Muscle of arm (tissue), 14 donors: ENCODE measurements at places on chromosomes 6 and 20.

- peak; percentile 74 for DNase-seq
Measured at GRCh38 chr20:25040438-25040831, 17.5 kb downstream of the ACSS1 start.

DNA sequence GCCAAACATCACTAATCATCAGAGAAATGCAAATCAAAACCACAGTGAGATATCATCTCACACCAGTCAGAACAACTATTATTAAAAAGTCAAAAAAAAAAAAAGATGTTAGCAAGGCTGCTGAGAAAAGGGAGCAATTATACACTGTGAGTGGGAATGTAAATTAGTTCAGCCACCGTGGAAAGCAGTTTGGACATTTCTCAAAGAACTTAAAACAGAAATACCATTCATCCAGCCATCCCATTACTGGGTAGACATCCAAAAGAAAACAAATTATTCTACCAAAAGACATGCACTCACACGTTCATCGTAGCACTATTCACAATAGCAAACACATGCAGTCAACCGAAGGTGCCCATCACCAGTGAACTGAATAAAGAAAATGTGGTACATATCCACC lies 213.9 kb downstream of the TTLL2 start:
- no peak for DNase-seq

- DNase-seq, result peak; percentile 14
Measured at GRCh38 chr6:5174244-5174643, 86.5 kb downstream of the LYRM4 start.

DNA sequence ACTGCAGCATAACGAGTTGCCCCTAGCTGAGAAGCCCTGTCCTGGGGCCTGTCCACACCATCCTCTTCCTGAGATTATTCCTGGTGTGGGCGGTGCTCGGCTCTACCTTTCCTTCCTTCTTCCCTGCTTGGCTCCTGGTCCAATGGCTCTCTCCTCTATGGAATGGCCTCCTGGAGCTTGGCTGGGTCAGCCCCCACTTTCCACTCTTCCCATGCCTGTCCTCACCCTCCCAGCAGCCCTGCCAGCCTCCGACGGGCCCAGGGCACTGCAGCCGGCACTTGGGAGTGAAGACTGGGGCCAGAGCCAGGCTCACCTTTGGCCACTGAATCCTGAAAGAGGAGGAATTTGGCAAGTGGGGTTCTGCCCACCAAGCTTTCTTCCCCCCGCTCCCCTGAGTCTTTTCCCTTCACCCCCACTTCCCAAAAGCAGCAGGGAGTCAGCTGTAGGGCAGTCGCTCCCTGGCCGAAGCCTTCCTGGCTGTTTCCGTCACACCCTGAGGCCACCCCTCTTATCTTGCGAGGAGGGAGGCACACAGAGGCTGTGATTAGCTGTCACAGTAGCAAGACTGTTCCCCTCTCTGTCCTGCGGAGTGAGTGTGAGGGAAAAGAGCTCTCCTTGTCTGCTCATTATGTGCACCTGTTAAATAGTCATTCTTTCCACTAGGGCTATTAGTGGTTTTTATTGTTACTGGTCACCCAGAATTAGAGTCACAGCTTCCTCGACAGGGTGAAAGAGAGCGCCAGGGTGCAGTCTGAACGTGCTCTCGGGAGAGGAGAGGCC lies 6.3 kb upstream of the CDSN start:
- DNase-seq, result no peak

GRCh38 chr6:169225887-169226286 lies 27.8 kb downstream of the THBS2 start:
- no peak for DNase-seq

DNA sequence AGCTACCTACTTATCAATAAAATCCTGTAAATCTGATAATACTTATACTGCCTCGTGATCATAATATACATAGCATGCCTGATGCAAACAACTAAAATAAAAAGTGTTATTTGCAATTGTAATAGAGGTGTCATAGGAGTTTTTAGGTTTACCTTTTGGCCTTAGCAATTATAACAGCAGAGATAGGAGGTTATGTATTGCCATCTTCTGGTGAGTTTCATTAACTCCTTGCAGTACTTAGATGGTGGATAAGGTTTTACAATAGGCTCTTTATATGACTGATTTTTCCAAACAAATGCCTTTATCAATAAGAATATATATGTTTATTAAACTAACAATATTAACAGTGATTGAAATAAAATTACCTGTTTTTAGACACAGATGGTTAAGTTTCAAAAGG lies 27.8 kb upstream of the MYCT1 start:
- DNase-seq, result peak; percentile 18

- no peak for DNase-seq
Measured at GRCh38 chr6:44561060-44561623, 173.6 kb downstream of the CDC5L start.

GRCh38 chr6:90406957-90407356 lies 110.3 kb upstream of the BACH2 start:
- no peak for DNase-seq

GRCh38 chr6:152207915-152208714 lies 400.6 kb downstream of the ESR1 start:
- no peak for DNase-seq

DNA sequence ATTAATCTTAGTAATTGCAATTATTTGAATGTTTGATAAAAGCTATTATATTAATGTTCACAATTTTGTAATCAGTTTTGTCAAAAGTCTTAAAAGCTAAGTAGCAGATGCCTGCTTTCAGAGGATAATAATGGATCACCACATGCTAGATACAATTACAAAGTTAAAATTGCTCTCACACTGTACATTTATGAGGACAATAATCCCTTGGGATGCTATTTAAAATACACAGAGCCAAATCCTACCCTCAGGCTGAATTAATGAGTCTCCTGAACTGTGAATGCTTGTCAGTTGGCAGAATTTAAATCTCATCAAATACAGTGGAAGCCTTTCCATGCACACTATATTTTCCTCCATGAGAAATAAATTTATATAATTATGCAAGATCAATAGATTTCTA lies 153.3 kb upstream of the SYNCRIP start:
- DNase-seq, result no peak

GRCh38 chr6:159916752-159917151 lies 26.0 kb downstream of the MAS1 start:
- no peak for DNase-seq

GRCh38 chr20:23166563-23166962 lies 80.4 kb upstream of the CD93 start:
- no peak for DNase-seq

DNA sequence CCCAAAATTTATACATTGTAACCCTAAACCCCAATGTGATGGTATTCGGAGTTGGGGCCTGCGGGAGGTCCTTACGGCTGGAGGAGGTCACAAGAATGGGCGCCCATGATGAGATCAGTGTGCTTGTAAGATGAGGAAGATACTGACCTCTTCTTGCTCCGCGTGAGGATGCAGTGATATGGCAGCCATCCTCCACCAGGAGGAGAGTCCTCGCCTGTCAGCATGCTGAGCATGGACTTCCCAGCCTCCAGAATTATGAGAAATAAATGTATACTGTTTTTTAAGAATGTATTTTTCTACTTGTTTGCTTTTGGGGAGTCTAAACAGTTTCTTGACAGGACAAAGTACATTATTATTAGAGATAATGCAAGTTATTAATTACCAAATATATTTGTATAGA lies 8.7 kb upstream of the SYNDIG1 start:
- DNase-seq, result no peak

GRCh38 chr20:7994809-7995208 lies 24.8 kb downstream of the TMX4 start:
- no peak for DNase-seq

DNA sequence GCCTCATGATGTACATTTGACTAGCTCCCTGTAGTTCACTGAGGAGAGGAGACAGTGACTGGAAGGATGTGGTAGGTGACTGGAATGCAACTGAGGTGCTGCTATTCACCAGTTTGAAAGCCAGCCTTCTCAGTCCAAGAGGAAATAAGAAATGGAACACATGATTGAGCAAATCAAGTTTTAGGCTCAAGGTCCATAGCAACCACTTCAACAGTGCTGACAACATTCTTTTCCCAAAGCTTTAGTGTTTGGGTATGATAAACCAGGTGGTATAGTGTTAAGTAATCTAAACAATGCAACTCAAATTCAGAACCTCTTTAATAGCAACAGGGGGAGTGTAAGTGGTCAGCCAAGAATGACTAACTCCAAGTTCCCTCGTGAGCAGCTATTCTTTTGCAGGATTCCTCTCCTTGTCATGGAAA lies 9.2 kb downstream of the ZHX3 start:
- no peak for DNase-seq

GRCh38 chr6:147430811-147431210 lies 77.7 kb upstream of the SAMD5 start:
- DNase-seq, result no peak

- DNase-seq, result no peak
Measured at GRCh38 chr6:15312500-15312899, 66.6 kb downstream of the JARID2 start.

GRCh38 chr6:41222045-41222444 lies 6.1 kb upstream of the TREML4 start:
- DNase-seq, result no peak

- DNase-seq, result no peak
Measured at GRCh38 chr20:50099113-50099512, 13.8 kb downstream of the UBE2V1 start.

DNA sequence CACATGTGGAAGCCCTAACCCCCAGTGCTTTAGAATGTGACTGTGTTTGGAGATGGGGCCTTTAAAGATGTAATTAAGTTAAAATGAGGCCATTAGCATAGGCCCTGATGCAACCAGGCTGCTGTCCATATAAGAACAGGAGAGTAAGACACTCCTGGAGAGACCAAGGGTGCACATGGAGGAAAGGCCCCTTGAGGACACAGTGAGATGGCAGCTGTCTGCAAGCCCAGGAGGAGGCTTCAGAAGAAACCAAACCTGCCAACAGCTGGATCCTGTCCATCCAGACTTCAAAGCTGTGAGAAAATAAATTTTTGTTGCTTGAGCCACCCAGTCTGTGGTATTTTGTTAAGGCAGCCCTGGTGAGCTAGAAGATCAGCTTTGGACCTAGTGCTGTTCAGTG lies 16.8 kb upstream of the SNRPB2 start:
- no peak for DNase-seq

GRCh38 chr20:37697314-37697713 lies 3.5 kb downstream of the CTNNBL1 start:
- no peak for DNase-seq

GRCh38 chr6:82227770-82228169 lies 19.8 kb downstream of the IBTK start:
- DNase-seq, result no peak

GRCh38 chr6:43455531-43456428 lies at the start of gene DLK2:
Gene DLK2 (minus strand): TSS chr6:43455548. CDS start chr6:43454825, 723 bp downstream.
- no peak for DNase-seq

- DNase-seq, result peak; percentile 57
Measured at GRCh38 chr6:151765444-151765886, 42.0 kb upstream of the ESR1 start.

GRCh38 chr6:42407379-42407778 lies 44.3 kb downstream of the TRERF1 start:
- no peak for DNase-seq

- DNase-seq, result no peak
Measured at GRCh38 chr20:14622796-14623195, 285.4 kb upstream of the FLRT3 start.

GRCh38 chr20:15267935-15268334 lies 930.5 kb upstream of the FLRT3 start:
- no peak for DNase-seq

GRCh38 chr6:133550026-133550425 lies 308.9 kb downstream of the EYA4 start:
- no peak for DNase-seq

DNA sequence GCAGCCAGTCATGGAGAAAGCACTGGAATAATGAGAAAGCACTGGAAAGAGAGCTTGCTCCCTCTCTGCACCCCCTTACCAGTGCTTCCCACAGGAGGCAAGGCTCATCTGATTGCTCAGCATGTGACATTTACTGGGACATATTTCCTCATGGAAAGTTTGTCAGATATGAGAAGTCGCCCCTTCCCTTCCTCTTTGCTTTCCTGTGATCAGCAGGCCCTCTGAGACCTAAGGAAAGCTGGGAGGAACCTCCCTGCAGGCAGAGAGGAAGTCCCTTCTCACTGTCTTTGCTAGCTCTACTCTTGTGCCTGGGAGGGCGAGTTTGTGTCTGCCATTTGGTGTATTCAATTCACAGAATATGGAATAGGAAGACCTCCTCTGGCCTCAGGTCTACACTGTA lies 283.8 kb downstream of the ALDH8A1 start:
- DNase-seq, result no peak

DNA sequence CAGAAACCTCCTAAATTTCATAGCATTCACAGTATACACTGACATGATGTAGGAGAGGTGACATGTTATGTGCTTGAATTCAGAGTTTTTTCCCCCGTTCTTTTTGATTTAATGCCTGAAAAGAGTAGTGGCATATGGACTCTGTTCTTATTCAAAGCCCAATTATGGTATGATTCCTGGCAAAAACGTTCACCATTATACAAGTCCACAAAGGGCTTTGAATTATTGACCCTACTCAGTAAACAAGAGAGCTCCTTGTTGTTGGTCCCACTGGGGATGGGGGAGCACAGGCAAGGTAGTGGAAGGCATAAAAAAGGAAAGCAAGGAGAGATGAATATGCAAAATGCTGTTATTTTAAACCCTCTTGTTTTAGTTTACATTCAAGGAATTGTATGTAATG lies 136.0 kb upstream of the AHI1 start:
- DNase-seq, result no peak

GRCh38 chr6:41700463-41701347 lies 34.7 kb downstream of the TFEB start:
- DNase-seq, result no peak

DNA sequence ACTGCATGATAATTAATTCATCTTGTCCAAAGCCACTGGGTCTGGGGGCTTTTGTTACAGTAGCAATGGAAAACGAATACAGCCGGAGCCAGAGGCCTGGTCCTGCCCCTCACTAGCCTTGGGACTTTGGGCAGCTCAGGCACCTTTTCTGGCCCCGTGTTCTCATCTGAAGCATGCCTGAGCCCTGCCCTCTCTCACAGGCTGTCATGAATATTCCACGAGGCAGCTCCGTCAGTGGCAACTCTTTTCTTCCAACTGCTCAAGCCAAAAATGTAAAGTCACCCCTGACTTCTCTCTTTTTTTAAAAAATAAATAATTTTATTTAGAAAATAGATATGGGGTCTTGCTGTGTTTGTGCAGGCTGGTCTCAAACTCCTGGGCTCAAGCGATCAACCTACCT lies 5.3 kb downstream of the BNIP5 start:
- no peak for DNase-seq

DNA sequence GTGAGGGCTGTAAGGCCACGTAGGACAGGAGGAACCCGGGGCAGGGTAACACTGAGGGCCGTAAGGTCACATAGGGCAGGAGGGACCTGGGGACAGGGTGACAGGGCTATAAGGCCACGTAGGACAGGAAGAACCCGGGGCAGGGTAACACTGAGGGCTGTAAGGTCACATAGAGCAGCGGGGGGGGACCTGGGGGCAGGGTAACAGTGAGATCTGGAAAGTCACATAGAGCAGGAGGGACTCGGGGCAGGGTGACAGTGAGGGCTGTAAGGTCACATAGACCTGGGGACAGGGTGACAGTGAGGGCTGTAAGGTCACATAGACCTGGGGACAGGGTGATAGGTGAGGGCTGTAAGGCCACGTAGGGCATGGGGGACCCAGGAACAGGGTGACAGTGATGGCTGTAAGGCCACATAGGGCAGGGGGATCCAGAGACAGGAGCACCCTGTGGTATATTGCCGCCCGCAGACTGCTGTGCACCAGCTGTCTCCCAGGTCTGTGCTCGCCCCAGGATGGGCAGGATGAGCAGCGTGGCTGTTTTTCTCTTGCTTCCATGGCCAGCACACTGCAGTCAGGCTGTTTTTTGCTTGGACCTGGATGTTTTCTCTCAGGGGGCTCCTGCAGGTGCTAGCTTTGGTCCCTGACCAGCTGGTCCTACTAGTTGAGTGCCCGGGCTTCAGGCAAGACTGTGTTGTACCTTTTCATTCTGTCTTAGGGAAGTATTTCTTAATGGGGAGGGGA lies 55.7 kb downstream of the SYTL3 start:
- DNase-seq, result no peak
